ENCODE measurements at places on chromosomes 12 and 14.

GRCh38 chr14:94676495-94677185, 64.4 kb downstream of the SERPINA3 start:
- DNase-seq, result no peak

GRCh38 chr14:105072892-105073719, 7.9 kb upstream of the GPR132 start:
- no peak for DNase-seq

GRCh38 chr14:24279301-24280186, 8.1 kb upstream of the RABGGTA start:
- no peak for DNase-seq

- DNase-seq, result no peak
These were observed 272.3 kb upstream of the NOVA1 start for GRCh38 chr14:26870096-26870495.

GRCh38 chr14:99436247-99437180, 44.1 kb downstream of the SETD3 start:
- DNase-seq, result no peak
